ENCODE measurements at places on chromosomes 16 and 17.

- DNase-seq, result no peak
These were observed 478.6 kb downstream of the MAF start for GRCh38 chr16:79121906-79122305.

DNA sequence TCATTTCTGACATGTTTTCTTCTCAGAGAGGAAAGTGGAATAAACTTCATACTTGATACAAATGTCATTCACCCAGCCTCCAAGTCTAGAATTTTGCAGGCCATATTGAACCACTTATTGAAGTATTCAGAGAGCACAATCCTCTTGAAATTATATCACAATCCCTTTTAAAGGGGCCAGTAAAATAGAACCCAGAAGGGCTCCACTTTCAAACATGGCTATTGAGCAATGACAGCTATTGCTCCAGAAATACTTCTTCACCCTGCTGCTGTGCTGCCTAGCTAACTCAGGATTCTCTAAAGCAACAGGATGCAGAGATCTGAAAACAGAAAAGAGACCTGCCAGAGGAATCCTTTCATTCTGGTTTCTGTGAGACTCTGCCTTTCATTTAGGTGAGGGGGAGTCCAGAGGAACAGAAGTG is 275.0 kb upstream of the CDH5 start:
- DNase-seq, result no peak

GRCh38 chr17:19570544-19571062 is 36.9 kb downstream of the SLC47A1 start:
- peak; percentile 53 for DNase-seq

- peak; percentile 49 for DNase-seq
These were observed 7.9 kb downstream of the ENGASE start for GRCh38 chr17:79082311-79083190.

Measured in small intestine (tissue), 16 donors.